CD4-positive, alpha-beta T cell treated with Interleukin-12 subunit alpha and Interleukin-12 subunit beta, for 1 hour (primary cell): ENCODE measurements at places on chromosomes 3 and 15.

DNA sequence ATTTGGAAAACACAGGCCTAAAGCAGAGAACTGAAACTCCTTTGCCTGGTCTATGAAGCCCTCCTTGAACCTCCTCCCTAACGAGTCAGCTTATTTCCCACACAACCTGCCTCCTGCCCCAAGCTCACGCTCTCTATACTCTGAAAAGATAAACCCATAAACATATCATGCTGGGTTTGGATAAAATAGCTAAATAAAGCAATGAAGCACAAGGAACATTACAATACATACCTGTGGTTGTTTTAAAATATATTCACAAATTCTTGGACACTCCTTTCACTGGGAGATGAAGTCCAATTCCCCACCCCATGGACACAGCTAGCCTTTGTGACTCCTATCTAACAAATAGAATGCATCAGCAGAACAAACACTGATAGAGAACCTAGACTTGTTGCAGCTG is 98.2 kb downstream of the PLCH1 start:
- DNase-seq, result no peak

DNA sequence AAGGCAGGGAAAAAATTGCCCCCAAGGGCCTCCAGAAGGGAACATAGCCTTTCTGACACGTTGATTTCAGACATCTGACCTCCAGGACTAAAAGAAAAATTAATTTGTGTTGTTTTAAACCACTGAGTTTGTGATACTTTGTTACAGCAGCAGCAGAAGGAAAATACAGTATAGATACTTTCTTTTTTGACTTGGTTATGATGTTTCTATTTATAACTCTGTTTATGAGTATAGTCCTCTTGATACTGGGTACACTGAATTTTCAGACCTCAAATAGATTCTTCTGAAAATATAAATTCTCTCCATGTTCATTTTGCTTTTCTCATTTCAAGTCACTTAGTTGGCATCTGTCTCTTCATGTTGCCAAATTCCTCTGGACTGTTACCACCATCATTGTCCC is 44.4 kb upstream of the ST3GAL6 start:
- DNase-seq, result no peak

GRCh38 chr3:188008582-188009213 is 145.3 kb upstream of the LPP start:
- DNase-seq, result no peak

- no peak for DNase-seq
Measured at GRCh38 chr3:195802795-195803194, 8.9 kb downstream of the MUC4 start.
